ENCODE measurements at places on chromosomes 6 and 20. TPM values are rescaled to one million over a fixed set of nuclear protein-coding genes. Genes with fewer than 3 reads are reported as not detected.

The SOX18 gene
- total RNA-seq: not detected

The MLIP gene
- not detected for total RNA-seq

The PDE10A gene
- total RNA-seq: not detected

The SLC22A7 gene
- total RNA-seq: not detected

The MICB gene
- total RNA-seq: 23.2 TPM
